ENCODE measurements at places on chromosomes 3 and 15.

GRCh38 chr15:99635794-99636193, 70.0 kb downstream of the MEF2A start:
- no peak for DNase-seq

DNA sequence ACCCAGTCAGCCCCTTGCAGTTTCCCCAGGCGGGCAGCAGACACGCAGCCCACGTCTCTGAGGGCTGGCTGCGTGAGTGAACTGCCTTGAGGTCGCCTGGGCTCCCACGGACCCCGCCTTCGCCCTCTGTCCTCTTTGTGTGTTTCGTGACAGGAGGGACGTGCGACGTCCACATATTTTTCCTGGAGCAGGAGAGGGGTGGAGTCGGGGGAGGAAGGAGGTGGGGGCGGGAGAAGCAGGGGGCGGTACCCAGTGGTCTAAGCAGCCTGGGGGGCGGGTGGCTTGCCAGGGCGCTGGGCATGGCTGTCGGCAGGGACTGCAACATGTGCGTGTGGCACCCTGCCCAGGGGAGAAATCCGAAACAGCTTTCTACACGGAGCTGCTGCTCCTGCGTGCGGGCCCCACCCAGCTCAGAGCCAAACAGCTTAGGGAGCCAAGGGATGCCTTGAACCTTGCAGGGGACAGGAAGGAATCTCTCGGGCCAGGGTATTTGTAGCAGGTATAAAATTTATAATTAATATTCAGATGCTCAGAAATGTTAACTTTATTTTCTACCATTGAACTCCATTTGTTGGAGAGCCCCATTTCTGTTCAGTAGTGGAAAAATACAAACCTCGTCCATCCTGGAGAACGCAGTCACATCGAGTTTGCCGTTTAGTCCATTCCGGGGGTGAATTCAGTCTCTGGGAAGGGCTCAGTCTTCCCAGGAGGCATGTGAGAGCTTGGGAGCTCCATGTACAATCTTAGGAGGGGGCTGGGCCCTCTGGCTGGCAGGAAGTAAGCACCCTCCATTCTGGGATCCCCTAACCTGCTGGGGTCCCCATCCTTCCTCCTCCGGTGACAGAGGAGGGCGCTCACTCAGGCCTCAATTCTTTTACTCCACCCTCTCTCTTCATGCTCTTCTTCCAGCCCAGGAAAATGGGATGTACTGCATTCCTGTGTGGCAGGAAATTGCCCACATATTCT, 79.1 kb upstream of the MEF2A start:
- DNase-seq, result peak; percentile 46

DNA sequence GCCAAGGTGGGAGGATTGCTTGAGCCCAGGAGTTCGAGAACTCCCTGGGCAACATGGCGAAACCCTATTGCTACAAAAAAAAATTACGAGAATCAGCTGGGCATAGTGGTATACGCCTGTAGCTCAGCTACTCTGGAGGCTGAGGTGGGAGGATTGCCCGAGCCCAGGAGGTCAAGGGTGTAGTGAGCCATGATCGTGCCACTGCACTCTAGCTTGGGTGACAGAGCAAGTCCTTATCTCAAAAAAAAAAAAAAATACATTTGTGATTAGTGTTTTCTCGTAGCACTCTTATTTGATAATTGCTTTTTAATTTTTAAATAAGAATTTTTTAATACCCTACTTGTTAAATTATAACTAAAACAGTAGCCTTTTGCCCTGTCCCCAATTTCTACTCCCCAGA, 18.4 kb downstream of the IREB2 start:
- no peak for DNase-seq

GRCh38 chr3:82001276-82001923, 240.0 kb upstream of the GBE1 start:
- no peak for DNase-seq

DNA sequence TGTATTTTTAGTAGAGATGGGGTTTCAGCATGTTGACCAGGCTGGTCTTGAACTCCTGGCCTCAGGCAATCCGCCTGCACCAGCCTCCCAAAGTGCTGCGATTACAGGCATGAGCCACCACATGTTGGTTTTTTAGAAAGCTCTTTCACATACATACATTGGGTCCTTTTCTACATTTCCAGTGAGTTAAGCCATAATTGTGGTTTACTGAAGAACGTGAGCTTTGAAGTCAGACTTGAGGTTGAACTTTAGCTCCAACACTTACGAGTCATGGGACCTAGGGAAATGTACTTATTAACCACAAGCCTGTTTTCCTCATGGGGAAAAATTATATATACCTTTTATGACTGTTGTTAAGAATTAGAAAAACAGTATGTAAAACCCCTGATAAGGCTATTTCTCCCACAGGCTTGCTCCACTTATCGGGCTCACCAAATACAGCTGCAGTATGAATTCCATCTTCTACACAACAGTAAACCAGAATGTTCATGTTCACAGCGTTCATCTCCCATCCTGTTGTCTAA, 39.0 kb downstream of the GPR160 start:
- no peak for DNase-seq

GRCh38 chr3:143170074-143170473, 50.5 kb downstream of the CHST2 start:
- no peak for DNase-seq

DNA sequence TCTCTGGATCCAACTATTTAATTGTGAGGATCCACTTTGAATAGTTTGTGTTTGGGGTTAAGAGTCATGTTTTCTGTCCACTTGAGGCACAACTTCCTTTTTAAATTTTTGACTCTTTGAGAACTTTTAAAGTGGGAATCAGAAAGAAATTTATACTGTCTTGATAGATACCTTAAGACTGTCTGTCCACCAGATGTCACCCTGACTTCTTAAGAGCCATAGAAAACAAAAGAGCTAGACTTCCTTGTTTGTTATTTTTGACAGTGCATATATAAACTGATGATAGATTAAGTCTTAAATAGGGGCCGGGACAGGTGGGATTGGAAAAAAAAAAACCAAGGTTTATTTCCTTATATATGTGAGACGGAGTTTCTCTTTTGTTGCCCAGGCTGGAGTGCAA, 52.1 kb upstream of the WDR72 start:
- DNase-seq, result no peak

DNA sequence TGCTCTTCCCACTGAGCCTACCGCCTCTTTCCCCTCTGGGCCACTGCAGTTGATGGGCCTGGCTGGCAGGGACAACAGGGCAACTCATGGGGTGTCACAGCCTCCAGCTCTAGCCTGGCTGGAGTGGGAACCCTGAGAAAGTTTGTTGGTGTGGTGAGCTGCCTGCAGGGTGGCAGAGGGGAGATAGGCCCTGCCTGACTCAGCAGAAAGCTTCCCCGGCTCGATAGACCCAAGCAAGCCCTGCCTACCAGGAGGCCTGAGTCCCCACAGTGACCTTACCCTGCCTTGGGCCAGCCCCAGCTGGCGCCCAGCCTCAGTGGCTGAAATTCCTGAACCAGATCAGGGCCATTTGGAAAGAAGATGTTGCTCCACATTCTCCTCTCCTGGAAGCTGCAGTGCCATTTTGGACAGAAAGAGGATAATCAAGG, 29.4 kb downstream of the ABTB1 start:
- DNase-seq, result no peak

- DNase-seq, result no peak
Observed at GRCh38 chr3:169145540-169146178, 517.9 kb downstream of the MECOM start.

DNA sequence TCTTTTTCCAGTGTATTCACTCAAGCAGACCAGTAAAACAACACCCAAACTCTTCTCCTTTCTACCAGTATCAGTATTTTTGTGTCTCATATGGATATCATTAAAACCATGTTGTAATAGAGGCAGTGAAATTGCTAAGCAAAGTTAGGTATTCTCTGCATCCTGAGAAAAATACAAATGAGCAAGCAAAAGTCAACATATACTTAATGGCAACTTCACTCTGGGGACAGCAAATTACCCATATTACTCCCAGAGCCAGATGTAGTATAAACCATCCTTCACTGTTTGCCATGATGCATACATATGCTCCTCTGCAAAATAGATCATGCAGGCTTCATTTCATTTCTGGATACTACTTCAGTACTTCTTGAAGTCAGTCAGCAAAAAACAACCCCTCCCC, 22.1 kb downstream of the UBA5 start:
- no peak for DNase-seq

GRCh38 chr3:155891321-155891720, 20.9 kb downstream of the GMPS start:
- DNase-seq, result no peak

- no peak for DNase-seq
Observed at GRCh38 chr3:103512595-103512994, 1077.8 kb downstream of the ZPLD1 start.

- DNase-seq, result no peak
Observed at GRCh38 chr3:130539005-130539404, 22.0 kb downstream of the COL6A6 start.

- no peak for DNase-seq
Observed at GRCh38 chr15:100711516-100712021, 109.2 kb downstream of the ASB7 start.

GRCh38 chr3:52798978-52799476, 4.4 kb downstream of the ITIH3 start:
- DNase-seq, result no peak

All from ascending aorta (tissue), 2 donors.